ENCODE measurements at places on chromosomes 12 and 14.

- DNase-seq, result no peak
These were observed 1356.9 kb downstream of the TMEM121 start for GRCh38 chr14:106883218-106883692.

DNA sequence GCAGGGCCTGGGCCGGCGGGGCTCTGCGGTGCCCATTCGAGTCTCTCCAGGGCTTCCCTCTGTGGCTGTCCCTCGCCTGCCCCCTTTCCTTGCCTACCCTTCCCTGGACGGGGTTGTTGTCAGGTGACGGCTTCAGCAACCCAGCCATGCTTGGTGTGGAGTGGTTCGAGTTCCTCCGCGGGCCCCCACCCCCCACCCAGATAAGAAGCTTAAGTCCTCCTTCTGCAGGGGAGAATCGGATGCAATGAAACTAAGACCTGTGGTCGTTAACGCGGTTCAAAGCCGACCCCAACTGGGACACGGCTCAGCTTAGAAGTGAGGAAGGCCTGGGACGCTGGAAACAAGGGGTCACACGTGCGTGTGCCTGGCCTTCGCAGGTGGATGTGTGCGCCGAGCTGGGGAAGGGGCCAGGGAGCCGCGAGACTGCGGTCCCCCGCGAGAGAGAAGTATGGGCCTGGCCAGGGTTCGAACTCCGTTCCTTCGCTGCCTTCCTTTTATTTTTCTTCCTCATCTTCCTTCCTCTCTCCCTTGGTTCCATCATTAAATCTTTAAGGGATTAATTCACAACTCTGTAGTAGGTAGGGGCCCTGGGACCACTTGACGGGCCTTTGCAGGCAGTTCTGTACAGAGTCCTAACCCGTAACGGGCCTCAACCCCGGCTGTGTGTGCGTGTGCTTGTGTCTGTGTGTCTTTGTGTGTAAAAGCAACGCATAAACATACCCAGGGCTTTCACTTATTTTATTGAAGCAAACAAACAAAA, 3.5 kb downstream of the TTC6 start:
- DNase-seq, result peak; percentile 40

GRCh38 chr12:2895051-2895451, 4.4 kb downstream of the TULP3 start:
- no peak for DNase-seq

DNA sequence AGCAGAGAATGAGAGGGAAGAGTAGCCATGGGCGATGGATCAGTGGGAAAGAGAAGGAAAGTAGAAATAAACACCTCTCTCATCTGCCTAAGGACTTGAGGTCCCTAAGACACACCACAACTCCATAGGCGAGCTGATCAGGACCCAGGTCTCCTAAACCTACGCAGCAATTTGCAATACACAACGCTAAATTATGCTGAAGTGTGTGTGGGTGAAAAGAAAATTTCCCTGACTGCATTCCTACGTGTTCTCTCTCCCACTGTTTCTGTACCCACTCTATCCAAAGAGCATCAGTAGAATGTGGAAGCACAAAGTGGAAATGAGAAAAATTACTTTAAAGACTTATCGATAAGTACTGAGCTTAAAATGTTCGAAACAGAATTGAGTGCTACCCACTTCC, 88.9 kb downstream of the RPS29 start:
- no peak for DNase-seq

GRCh38 chr12:115374480-115375185, 690.7 kb upstream of the TBX3 start:
- DNase-seq, result no peak

- peak; percentile 77 for DNase-seq
These were observed 446 bp downstream of the PPP1R12A start for GRCh38 chr12:79934281-79935020.

- DNase-seq, result no peak
These were observed at the start of gene IGF1 for GRCh38 chr12:102480406-102480805. IGF1 (minus strand) TSS chr12:102480563; CDS start chr12:102480381, 182 bp downstream.

DNA sequence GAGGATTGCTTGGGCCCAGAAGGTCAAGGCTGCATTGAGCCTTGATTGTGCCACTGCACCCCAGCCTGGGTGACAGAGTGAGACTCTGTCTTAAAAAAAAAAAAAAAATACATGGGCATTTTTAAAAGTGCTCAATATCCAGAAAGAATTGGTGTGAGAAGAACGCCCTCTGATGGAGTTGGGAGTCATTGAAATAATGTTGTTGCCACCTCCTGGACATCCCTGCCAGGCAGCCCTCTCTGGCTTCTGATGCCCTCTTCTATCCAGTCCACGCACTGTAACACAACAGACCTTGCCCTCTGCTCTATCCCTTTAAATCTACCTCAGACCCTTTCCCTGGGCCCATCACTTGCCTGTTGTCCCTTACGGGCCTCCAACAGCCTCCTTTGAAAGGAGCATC, 4.9 kb downstream of the PTGDR start:
- DNase-seq, result peak; percentile 3

DNA sequence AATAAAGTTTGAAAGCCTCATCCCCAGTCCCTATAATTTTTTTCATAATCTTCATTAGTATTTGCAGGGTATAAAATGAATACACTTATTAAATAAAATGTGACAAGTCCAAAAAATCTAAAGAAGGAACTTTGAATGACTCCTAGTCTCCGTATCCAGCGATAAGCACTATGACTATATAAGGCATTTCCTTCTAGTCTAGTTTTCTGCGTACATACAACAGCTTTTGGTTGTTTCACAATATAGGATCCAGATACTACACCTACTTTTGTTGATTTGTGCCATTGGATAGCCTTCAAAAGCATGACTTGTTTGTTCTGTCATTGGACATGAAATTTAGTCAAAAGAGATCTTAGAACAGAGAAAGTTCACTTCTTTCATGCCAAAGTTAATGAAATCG, 133.3 kb upstream of the PWP1 start:
- no peak for DNase-seq

DNA sequence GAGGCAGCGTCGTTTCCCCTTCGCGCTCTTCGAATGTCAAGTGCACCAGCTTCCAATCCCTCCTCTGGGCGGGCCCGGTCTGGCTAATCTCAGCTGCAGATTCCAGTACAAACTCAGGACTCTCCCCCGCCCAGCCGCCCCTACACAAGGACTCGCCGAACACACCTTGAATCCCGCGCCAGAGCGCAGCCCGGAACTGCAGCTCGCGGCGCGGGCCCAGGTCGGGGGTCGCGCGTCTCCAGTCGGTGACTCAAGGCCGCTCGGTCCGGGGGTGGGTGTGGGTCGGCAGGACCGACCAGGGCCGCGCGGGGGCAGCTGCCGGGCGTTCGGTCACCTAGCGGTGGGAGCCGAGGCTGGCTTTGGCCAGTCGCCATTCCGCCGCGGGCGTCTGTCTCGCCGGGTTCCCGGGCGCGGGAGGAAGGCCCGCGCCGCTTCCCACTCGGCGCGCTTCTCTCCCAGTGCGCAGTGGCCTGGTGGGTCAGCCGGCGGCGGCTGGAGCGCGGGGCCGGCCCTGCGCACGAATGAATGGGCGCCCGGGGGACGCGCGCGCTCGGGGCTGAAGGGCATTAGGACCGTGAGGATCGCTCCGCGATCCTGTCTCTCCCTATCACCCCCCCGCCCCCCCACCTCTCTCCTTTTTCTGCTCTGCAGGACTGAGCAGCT, at the start of gene GALNT16:
Gene GALNT16 (plus strand): TSS at position 632 of the 663 bp plus-strand sequence. CDS start 133 bp downstream, outside the sequence.
- DNase-seq, result peak; percentile 72

GRCh38 chr12:82852529-82852928, 165.8 kb downstream of the TMTC2 start:
- no peak for DNase-seq

GRCh38 chr12:48122065-48122834, 3.1 kb downstream of the PFKM start:
- no peak for DNase-seq

- DNase-seq, result no peak
These were observed 89.8 kb downstream of the RERG start for GRCh38 chr12:15131431-15131830.

GRCh38 chr12:89345376-89345775, 6.9 kb downstream of the DUSP6 start:
- DNase-seq, result no peak

DNA sequence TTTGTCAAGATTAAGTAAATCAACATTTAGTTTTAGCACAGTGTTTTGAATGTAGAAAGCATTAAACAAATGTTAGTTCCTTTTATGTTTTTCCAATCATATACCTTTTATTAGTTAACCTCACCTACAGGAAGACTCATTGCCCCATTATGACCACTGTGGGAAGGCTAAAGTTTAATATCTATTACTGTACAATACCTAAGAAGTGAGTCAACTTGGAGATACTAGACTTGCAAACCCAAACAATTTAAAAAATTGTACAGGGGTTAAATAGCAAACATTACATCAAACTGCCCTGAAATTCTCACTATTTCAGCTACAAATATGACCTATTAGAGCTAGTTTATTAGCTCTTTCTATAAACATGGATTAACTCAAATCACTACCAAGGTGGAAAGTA, 8.6 kb upstream of the G2E3 start:
- DNase-seq, result no peak

DNA sequence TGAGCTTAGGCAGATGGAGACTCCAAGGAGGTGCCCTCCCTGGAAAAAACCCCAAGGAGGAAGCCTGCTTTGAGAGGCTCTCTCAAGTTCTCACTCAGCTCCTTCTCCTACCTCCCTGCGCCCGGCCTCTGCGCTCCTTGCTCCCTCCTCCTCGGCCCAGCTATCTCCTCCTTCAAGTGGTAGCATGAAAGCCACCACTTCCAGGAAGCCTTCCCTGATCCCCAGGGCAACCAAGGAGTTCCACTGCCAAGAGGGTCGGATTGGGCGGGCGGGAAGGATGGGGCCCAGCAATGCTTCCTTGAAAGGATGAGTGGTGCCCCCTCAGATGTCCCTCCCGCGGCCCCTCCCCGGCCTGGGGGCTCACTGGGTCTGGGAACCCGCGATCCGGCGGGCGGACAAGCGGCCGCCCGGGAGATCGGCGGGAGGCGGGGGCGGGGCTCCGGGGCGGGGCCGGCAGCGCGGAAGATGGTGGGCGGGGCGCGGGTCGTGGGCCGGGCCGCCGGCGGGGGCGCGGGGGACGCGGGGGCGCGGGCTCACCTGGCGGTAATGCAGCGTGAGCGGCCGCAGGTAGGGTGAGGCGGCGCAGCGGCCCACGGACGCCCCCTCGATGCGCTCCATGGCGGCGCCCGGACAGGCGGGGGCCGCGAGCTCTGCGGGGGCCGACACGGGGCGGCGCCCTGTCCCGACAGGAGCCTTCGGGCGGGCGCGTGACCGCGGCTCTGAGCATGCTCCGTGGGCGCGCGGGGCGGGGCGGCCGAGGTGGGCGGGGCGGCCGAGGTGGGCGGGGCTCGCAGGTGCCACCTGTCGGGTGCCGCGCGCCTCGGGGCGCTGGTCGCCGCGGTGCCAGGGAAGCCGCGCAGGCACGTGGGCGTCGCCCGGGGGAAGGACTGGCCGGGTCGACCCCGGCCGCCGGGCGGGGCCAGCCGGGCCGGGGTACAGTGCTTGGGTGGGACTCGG, at the start of gene NUDT14:
Gene NUDT14 (minus strand): TSS at position 721 of the 957 bp plus-strand sequence. CDS start 103 bp downstream, at position 618.
- DNase-seq, result peak; percentile 88

DNA sequence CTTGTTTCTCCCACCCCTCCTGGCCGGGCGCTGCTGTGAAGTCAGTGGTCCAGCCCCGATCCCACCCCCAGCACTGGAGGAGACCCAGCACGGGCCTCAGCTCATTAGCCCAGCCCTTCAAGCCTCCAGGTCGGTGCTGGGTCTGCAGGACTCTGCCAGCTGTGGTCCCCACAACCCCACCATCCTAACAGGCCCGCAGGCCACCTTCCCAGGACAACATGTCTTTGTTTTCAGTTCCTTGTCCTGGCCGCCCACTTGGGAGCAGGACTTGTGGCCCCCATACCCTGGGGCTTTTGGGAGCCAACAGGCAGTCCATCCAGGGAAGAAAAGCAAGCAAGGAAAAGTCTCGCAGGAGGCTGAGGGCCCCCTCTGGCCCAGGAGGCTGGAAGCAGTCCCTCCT, 60.0 kb downstream of the HRK start:
- no peak for DNase-seq

DNA sequence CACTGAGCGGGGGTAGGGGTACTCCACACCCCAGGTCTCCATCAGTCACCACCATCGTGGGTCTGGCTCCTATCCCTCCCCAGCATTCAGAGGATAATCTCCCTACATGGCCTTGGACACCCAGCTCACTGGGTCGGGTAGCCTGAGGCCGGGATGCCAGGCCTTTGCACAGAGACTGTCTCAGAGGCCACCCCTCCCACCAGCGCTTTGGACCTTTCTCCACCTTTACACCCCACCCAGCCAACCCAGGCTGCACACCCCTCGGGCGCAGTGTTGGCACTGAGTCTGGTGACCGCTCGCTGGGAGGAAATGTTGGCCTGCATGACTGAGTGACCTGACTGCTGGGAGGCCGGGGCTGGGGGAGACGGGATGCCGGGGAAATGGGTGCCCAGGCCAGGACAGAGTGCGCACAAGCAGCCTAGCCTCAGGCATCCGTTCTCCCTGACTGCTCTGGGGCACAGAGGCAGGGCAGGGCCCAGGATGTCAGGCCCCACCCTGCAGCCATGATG, 10.6 kb upstream of the LBHD2 start:
- no peak for DNase-seq

DNA sequence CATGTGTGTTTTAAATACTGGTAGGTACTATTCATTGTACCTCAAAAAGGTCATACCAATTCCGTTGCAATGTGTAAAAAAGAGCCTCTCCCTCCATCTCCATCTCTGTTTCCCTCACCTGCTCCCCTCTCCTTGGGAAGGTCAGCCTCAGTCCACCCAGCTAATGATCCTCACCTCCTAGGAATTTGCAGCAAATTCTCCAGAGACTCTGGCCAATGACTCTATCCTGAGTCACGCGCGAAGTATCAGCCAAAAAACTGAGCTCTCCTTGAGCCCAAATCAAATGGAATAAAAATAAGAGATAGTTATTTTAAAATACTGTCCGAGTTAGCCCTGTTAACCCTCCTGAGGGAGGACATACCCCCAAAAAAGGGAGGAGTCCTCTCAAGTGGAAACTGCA, 148.4 kb downstream of the DPF3 start:
- DNase-seq, result no peak

DNA sequence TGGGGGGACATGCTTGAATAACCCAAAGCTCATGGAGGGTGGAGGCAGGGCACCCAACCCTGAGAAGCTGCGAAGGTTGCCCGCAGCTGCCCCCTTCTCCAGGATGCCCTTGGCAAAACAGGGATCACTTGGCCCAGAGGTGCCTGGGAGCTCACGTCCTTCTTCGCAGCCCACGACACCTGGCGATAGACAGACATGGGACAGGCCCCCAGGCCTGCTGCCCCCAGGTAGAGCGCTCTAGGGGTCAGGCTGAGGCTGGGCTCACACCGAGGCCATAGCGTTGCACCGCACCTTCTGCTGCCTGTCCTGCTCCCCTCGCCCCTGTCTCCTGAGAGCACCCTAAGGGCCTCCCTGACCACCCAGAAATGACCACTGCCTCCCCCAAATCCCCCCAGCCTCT, 20.2 kb upstream of the PLA2G1B start:
- no peak for DNase-seq

DNA sequence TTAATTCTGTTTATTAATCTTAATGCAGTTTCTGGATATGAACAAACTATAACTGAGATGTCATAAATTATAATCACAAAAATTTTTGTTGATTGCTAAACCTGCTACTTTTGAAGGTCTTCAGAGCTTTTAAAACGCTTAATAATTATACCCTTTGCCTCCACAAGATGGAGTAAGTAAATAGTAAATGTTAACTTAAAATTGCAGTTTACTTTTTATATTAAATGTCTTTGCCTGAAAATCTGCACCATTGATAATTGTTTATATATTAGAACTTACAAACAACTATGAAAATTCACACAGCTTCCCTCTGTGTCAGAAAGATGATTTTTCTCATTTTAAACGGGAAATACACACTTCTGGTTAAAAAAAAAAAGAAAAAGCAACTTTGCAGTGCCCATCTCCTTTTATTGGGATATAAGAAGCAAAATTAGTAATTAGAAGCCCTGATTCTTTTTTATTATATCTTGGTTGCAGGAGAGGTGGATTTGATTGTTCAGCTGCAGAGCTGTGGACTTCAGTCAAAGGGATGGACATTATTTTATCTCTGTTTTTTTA, 35.6 kb downstream of the SCFD1 start:
- DNase-seq, result no peak

All from NCI-H146 (cell line).